Muscle of back (tissue), 13 donors: ENCODE measurements at places on chromosomes 13 and 19.

DNA sequence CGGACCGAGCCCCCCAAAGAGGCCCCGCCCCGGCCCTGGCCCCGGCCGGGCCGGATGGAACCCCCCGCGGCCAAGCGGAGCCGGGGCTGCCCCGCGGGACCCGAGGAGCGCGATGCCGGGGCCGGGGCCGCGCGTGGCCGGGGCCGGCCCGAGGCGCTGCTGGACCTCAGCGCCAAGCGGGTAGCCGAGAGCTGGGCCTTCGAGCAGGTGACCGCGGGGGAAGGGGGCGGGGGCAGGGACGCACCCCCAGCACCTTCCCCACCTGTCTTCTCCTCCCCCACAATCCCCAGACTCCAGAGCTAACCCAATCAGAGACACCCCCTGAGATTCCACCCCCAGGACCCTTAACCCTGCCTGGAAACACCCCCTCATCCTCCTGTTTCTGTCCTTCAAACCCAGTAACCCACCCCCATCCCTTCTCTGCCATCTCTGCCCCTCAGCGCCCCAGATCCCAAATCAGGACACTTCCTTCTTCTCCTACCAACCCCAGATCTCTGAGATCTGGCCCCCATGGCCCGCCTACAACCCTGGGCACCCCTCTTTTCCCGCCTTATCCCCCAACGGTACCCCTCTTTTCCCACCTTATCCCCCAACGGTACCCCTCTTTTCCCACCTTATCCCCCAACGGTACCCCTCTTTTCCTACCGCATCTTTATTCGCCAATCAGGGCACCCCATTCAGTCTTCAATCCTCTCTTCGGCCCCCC lies 505 bp downstream of the ZSWIM4 start:
- DNase-seq = peak; percentile 58

- no peak for DNase-seq
These were observed 6.2 kb downstream of the ERVK3-1 start for GRCh38 chr19:58311345-58311865.

- no peak for DNase-seq
These were observed 627 bp downstream of the GCDH start for GRCh38 chr19:12891553-12892021.

GRCh38 chr13:22193070-22193469 lies 522.2 kb downstream of the FGF9 start:
- no peak for DNase-seq

DNA sequence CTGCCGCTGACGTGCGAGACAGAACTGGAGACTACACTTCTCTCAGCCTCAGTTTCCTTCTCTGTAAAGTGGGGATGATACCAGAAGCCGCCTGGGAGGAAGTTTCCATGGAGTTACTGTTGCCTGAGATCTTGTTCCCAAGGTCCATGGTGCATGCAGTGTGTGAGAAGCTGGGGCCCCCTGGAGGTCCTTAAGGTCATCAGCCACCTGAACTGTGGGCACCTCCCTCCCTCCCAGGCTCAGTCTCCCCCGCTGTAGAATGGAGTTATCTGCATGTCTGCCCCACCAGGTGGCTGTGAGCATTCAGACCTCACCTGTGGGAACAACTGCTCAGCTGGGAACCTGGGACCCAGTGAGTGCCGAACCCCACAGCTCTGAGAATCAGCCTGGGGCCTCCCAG lies 2.7 kb downstream of the CRX start:
- no peak for DNase-seq

DNA sequence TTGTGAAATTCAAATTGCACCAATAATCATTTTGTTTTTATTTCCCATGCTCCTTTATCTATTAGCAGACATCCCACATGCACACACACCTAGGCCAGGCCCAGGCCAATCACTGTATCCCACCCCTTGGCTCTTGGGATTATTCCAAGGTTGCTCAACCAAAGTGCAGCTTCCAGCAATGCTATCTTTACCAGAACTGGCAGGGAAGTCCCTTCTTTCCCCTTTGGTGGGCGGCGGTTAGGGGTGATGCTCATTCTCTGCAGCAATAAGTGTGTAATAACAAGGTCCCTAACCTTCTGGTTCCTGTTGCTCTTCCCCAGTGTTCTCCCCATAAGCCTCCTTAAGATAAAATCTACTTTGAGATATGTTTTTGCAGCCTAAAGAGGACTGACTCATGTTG lies 18.3 kb upstream of the KCTD12 start:
- no peak for DNase-seq

DNA sequence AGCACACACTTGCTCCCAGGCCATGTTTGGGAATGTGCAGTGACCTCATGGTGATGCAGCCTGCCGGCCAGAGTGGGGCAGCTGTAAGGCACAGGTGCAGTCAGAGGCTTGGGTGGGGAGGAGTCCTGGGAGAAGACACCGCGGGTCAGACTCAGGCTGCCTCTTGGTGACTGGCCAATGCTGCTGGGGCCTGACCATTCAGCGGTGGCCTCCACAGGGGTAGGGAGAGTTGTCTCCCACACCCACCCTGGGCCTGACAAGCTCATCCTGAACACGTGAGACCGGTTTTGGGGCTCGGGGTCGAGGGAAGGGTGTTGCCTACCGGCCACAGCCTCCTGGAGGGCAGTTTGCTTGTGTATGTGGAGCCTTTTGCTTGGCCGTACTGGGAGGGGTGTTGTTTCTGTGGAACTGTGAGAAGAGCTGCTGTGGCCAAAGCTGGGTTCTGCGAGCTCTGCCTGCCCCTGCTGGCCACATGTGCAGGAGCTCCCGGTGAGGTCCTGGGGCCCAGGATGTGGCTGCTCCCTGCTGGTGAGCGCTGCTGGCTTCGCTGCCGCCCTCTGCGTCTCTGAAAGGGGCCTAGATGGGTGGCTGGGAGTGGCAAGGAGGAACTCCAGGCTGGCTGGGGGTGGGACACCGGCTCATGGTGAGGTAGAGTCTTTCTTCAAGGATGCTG lies 22.1 kb downstream of the UPF1 start:
- no peak for DNase-seq

GRCh38 chr19:21680026-21680425 lies 87.4 kb downstream of the ZNF100 start:
- DNase-seq = no peak

DNA sequence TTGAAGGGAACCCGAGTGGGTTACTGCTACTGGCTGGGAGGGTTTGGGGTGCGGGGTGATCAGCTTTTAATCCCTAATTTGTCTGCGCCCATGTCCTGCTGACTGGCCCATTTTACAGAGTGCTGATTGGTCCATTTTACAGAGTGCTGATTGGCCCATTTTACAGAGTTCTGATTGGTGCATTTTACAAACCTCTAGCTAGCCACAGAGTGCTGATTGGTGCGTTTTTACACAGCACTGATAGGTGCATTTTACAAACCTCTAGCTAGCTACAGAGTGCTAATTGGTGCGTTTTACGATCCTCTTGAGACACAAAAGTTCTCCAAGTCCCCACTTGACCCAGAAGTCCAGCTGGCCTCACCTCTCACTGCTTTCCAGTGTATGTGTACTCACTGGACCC lies 43.2 kb downstream of the MTMR6 start:
- DNase-seq = no peak

GRCh38 chr13:47317356-47317755 lies 420.5 kb upstream of the HTR2A start:
- no peak for DNase-seq

- no peak for DNase-seq
These were observed 1.3 kb downstream of the SNRPA start for GRCh38 chr19:40752257-40752781.

DNA sequence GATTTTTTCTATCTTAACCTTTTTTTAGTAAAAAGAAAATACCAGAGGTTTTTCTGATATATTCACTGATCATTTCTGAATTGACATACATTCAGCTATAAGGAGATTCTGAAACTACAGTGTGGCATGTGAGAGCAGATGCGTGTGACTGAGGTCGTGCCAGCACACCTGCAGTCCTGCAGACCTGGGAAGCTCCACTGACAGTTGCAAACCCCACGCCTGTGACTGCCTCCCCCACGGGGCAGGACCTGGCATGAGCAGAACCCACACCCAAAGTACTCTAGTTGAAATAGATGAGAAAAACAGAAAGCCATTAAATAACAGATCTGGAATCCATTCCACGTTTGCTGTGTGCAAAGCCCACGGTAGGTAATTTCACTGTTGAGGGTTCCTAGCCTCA lies 80.7 kb downstream of the TEX29 start:
- no peak for DNase-seq

- DNase-seq = no peak
These were observed 137.6 kb downstream of the GPC6 start for GRCh38 chr13:93364166-93364565.

GRCh38 chr13:46542833-46543232 lies 10.1 kb upstream of the LRCH1 start:
- DNase-seq = no peak

DNA sequence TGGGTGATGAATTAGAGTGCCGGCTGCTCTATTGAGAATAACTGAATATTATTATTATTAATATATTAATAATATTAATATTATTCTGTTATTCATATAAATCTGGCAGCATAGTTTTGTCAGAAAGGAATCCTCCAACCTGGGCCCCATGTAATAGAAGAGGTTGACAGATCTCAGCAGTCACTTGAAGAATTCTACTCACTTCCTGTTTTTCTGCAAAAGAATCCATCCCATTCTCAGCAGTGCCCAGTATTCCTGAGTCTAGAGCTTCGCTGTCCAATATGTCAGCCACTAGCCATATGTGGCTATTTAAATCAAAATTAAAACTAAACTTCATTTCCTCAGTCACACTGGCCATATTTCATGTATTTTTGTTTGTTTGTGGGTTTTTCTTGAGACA lies 72.4 kb upstream of the USPL1 start:
- no peak for DNase-seq

DNA sequence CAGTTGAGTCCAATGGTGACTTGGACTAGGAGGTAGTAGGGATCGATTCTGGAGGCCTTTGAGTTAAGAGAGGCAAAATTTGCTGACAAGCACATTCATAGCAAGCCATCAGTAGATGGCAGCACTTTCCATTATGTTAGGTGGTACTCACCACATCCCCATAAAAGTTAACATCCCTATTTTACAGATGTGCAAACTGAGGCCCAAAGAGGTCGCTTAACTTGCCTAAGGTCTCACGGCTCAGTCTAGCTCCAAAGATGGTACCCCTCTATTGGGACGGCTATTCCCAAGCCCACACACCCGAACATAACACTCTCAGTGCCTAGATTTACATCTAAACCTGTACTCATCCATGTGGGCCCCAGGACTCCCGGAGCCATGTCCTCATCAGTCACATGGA lies 21.5 kb upstream of the FOSB start:
- DNase-seq = no peak

DNA sequence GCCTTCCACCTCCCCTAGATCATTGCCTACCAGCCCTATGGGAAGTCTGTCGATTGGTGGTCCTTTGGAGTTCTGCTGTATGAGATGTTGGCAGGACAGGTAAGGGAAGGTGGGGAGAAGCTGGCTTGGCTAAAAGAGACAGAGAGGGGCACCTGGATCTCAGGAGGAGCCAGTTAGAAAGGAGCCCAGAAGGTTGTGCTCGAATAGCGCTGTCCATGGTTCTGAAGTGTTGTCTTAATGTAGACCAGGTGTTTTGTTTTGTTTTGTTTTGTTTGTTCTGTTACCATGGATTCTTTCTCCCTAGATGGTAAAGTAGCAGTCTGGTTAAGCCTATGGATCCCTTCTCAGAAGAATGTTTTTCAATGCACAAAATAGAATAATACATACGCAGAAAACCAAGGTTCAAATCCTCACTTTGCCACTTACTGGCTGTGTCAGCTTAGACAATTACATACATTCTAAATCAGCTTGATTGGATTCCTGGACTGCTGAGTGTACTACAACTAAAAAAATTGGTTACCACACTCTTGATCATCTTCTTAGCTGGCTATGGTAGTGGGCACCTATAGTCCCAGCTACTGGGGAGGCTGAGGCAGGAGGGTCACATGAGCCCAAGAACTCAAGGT lies 5.9 kb upstream of the CACNG7 start:
- DNase-seq = peak; percentile 78

GRCh38 chr19:21694171-21694906 lies 73.0 kb downstream of the ZNF100 start:
- DNase-seq = no peak

GRCh38 chr13:44618326-44618725 lies 42.2 kb upstream of the TSC22D1 start:
- no peak for DNase-seq

DNA sequence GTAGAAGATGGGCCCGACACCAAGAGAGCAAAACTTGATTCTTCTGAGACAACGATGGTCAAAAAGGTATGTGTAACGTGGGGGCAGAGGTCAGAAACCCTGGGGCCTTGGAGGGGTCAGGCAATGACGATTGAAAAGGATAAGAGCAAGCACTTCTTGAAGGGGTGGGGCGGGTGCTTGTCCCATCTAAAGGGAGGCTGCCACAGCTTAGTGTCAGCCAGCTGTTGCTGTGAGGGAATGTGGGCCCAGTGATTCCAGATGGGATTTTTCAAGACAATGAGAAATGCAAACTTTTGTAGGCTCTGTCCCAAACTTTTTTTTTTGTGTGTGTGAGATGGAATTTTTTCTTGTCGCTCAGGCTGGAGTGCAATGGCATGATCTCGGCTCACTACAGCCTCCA lies 24.5 kb downstream of the SAE1 start:
- no peak for DNase-seq

- DNase-seq = peak; percentile 41
These were observed 17.6 kb downstream of the LIG1 start for GRCh38 chr19:48152551-48152950.

- peak; percentile 48 for DNase-seq
These were observed 310.6 kb downstream of the LMO7 start for GRCh38 chr13:75946536-75947284.

- no peak for DNase-seq
These were observed 2.6 kb downstream of the FGF9 start for GRCh38 chr13:21673539-21673788.

GRCh38 chr19:16899566-16900075 lies 10.8 kb downstream of the F2RL3 start:
- no peak for DNase-seq

DNA sequence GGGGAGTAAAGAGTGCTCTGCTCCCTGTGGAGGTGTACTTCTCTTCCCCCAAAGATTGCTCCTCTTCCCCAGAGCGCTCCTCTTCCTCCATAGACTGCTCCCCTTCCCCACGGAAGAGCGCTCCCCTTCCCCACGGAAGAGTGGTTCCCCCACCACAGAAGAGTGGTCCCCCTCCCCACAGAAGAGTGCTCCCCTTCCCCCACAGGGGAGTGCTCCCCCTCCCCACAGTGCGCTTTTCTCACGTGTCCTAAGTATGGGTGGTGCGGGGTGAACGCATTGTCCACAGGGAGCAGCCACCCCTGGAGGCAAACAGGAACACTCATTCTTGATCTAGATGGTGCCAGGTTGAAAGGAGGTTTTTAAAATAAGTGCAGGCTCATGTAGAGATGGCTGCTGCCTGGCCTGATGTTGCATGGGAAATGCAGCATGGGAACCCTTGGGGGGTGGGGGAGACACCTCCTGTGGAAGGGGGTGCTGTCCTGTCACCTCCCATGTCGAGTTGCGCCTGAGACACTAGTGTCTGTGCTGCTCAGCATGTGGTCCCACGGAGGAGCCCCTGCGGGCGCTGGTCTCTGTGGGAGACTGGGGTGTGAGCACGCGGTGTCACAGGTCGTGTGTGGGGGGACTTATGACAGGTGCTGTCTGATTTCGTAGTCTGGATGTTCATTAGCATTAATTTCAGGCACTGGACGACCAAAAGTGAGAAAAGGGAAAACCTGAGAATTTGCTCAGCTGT lies 52.2 kb downstream of the ATP11A start:
- no peak for DNase-seq
